Activated CD4-positive, alpha-beta T cell treated with anti-CD3 and anti-CD28 coated beads for 48 hours (primary cell): ENCODE measurements at places on chromosomes 4 and X.

DNA sequence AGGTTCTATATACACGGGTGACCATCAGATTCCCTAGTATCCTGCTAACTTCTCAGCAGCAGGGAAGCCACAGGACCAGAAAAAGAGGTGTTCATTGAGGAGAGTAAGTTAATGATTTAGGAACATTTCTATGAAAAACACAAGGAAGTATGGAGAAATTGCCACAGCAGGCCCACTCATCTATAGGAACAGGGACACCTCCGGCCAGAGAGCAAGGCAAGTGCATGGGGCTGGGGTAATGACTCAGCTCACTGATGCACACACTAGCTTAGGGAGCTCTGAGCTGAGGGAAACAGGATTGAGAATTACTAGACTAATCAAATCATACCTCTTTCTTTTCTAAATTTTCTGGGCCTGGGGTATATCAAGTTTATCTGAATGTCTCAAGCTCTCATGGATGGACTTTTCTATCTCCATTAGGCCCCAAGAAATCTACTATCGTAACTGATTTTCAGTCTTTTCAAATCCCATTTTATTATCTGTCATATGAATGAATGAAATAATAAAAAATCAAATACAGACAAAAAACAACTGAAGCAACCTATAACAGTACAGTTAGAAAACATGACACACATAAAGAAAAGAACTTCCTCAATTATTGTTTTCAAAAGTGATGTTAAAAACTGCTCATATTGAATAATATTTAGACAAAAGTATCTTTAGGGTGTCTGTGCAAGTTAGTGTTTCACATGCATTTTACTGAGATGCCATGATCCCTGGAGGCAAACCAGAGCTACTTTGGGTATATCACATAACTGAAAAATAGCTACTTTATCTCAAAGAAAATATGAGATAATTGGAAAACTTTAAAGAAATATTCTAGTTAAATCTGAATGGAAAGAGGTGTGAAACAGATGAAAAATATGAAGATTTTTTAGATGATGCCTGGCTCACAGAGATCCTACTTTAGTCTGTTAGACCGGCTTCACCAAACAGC lies 89.8 kb downstream of the FBXO8 start:
- no peak for DNase-seq

GRCh38 chr4:25155947-25156346 lies 4.3 kb downstream of the SEPSECS start:
- no peak for DNase-seq

GRCh38 chr4:103091601-103092223 lies 7.9 kb downstream of the BDH2 start:
- DNase-seq = peak; percentile 41

DNA sequence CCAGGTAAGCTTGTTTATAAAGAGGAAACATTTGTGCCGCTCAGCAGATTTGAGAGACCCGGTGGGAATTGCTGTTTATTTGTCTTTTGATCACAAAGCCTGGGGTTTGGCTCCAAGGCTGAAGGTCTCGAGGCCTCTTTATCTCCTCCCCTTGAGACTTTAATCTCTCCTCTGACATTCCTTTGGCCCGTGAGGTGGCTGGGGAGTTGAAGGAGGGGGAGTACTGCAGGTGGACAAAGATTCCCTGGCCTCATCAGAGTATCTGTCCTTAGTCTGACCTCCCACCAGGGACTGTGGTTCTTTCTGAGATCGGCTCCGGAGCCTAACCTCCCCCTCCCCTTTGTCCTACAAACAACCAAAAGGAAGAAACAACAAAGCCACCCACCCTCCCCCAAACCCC lies 216.5 kb downstream of the MID1IP1 start:
- DNase-seq = no peak

GRCh38 chr4:60605646-60606354 lies 594.3 kb upstream of the ADGRL3 start:
- no peak for DNase-seq

DNA sequence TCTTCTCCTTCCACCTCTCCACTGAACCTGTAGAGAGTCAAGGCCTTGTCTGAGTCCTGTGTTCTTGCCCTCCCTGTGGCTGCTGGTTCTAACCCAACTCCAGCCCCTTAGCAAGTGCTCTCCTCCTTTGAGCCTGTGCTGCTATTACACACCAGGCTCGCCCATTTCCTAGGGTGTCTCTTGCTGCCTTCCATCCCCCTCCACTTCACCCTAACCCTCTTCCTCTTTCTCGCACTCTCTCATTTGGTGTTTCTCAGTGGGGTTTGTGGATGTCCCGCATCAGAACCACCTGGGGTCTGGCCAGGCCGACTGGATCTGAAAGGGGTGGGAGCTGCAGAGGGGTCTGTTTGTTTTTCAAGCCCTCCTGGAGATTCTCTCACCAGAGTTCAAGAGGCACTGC lies 156.7 kb downstream of the SPRY1 start:
- no peak for DNase-seq

GRCh38 chr4:137310166-137310565 lies 222.1 kb downstream of the PCDH18 start:
- no peak for DNase-seq

- no peak for DNase-seq
Observed at GRCh38 chr4:140047786-140048185, 106.2 kb downstream of the MAML3 start.

GRCh38 chr4:153143527-153144348 lies 60.5 kb upstream of the TRIM2 start:
- no peak for DNase-seq

DNA sequence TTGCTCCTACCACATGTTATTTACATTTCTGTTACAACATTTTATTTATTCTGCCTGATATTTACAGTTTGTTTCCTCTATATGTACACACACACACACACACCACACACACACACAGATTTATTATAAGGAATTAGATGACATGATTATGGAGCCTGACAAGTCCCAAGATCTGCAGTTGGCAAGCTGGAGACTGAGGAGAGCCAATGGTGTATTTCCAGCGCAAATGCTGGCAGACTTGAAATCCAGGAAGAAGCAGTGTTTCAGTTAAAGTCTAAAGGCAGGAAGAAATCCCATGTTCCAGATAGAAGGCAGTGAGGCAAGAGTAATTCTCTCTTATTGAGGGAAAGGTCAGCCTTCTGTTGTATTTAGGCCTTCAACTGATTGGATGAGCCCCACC lies 1.8 kb upstream of the KLHL4 start:
- DNase-seq = no peak

- no peak for DNase-seq
Observed at GRCh38 chr4:91963486-91963885, 340.3 kb upstream of the GRID2 start.

- DNase-seq = no peak
Observed at GRCh38 chr4:24070117-24070516, 180.3 kb upstream of the PPARGC1A start.

- DNase-seq = no peak
Observed at GRCh38 chrX:49792376-49792775, 36.7 kb upstream of the PAGE4 start.

DNA sequence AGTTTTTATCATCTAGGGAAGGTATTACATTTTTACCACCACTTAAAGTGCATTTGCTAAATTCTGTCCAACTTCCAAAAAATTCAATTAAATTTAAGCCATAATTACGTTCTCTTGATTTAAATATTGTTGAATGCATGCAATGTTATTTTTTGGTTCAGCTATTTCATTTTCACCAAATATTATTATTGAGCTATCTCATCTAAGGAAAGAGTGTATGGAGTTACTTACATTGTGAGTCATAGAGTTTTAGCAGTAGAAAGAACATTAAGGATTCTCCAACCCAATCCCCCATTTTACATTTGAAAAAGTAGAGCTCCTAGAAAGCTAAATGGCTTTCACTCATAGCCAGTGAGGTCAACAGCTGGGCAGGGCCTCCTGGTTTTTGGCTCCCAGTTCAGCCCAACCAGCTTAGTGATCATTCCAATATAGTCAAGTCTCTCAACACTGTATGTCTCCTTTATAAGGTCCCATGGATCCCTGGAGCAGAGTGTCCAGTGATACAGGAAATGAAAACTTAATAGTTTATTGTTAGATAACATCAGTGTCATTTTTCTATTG lies 60.5 kb downstream of the NDNF start:
- DNase-seq = no peak

DNA sequence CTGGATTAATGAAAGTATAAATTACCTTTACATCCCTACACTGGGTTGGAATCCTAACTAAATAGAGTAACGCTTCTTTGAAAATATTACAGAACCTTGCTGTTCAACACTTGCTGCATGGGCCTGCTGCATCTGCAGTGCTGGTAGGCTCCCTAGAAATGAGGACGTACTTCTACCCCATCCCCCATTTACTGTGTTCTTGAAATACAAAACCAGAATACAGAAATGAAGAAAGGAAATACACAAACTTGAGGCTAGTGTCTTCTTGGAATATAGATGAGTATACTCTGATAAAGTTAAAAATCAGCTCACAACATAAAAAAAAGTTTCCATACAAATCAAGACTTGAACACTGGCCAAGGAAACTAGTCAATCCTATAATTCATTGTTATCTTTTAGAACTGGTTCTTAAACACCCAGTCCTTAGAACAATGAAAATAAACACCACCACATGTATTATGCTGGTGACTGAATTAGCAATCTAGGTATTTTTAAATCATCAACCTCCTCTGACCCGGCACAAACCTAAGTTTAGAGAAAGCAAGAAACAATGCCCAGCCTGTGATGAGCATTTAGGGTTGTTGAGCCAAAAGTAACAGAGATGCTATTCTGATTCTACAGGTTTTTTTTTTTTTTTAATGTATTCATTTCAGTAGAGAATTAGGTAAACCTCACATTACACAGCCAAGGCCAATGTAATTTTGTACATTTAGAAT lies 49.7 kb downstream of the ATP8A1 start:
- no peak for DNase-seq

- DNase-seq = no peak
Observed at GRCh38 chr4:2183394-2183793, 58.5 kb downstream of the HAUS3 start.

DNA sequence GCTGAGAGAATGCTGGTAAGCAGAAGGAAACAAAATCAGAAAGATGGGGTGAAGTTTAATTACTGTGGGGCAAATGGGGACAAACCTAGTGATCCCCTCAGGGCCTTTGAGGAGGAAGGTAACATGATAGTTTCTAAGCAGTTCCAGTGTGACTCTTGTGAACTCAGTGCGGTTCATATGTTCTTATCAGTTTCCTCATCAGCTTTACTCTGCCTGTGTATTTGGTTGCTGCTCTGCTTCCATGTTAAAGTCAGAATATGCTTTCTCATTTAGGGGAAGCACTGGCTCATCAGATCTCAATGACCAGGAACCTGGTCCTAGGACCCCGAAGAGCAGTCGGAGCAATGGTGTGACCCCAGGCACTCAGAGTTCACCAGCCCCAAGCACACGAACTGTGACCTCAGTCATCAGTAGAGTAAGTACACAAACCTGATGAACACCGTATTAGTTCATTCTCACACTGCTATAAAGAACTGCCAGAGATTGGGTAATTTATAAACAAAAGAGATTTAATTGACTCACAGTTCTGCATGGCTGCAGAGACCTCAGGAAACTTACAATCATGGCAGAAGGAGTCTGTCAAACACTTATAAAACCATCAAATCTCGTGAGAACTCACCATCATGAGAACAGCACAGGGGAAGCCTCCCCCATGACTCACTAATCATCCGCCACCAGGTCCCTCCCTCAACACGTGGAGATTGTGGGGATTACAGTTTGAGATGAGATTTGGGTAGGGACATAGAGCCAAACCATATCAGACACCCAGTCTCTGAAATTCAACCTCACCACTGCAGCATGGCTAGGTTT lies 83.0 kb downstream of the SYTL5 start:
- DNase-seq = no peak

GRCh38 chrX:13835825-13836224 lies 18.9 kb upstream of the GPM6B start:
- no peak for DNase-seq

- DNase-seq = no peak
Observed at GRCh38 chr4:159205466-159205865, 102.6 kb downstream of the RAPGEF2 start.

DNA sequence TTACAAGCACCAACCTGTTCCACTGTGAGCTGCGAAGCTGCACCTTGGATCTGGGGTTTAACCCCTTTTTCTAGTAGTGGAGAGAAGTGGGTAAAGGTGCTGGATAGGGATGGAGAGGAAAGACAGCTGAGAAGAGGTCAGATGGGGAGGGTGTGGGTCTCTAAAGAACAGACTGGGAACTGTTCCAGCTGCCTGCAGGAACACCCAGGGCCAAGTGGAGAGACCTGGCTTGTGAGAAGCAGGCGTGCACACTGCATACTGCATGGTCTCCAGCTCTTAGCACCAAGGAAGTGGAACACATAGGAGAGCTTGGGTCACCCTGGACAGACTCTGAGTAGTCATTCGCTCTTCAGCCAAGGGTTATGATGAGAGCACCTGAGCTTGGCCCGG lies 16.1 kb downstream of the BCOR start:
- DNase-seq = no peak

- DNase-seq = no peak
Observed at GRCh38 chrX:48578661-48579128, 4.4 kb downstream of the RBM3 start.

- no peak for DNase-seq
Observed at GRCh38 chr4:79578606-79579005, 170.6 kb upstream of the GK2 start.

- DNase-seq = no peak
Observed at GRCh38 chr4:171919314-171919713, 106.1 kb downstream of the GALNTL6 start.

DNA sequence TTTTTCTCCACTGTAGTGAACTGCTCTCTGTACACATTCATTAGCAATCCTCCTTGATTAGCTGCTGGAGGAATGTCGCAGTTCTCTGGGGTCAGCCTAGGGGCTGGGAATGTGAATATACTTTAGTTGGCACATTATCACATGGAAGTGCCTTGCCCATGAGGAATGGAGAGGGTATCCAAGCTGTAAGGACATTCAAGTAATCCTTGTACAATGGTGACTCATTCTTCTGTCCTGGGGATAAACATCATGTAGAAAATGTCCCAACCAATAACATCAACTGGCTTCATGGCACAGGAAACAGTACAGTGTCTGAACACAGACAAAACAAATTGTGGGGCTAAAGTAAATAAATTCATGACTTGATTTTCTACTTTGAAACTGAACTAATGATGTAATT lies 147.1 kb downstream of the GLRA2 start:
- no peak for DNase-seq

- no peak for DNase-seq
Observed at GRCh38 chr4:83618991-83619645, 83.2 kb downstream of the GPAT3 start.

DNA sequence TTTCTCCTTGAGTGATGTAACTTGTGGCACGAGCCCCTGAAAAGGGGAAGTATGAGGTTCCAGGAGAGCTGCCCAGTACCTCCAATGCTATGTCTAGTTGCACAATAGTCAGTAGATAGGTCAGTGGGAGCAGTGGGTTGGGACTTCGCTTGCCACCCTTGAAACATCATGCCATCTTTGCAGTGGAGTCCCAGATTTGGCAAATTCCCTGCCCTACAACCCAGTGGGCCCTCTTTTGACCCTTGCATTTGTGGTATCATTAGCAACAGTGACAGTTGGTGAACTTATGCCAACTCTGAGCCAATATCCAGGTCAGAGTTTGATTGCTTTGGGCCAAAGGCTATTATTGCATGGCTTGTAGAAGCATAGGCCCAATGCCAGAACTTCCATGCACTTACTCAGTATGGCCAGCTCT lies 12.3 kb downstream of the FHL1 start:
- DNase-seq = no peak
